Adipocyte (in vitro differentiated cells): ENCODE measurements at places on chromosomes 5 and 9.

DNA sequence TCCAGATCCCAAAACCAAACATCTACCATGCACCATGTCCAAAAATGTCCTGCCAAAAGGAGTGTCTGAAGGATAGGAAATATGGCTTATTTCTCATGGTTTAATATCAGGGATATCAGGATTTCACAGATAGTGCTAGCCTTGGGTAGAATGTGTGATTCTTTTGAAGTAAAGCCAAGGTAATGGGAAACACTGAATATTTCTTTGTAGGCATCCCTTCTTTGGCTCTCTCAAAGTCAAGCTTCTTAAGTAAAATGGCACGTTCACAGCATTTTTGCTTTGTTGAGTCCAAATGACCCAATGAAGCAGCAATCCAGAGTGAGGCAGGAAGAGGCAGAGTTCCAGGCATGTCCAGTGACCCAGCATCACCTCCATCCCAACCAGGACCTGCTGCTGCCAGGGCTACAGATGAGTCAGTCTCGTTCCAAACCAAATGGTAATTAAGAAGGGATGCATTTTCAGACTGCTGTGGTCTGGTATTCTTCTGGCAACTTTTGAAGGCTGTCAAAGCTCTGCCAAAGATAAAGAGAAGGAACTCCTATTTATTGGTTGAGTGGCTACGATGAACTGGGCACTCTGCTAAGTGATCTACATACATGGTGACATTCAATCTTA is 678.8 kb upstream of the KLF4 start:
- DNase-seq, result peak; percentile 87

GRCh38 chr9:129762985-129763926 is 10.4 kb upstream of the PTGES start:
- DNase-seq, result peak; percentile 89

GRCh38 chr5:166022065-166022464 is 2269.4 kb upstream of the WWC1 start:
- DNase-seq, result no peak

GRCh38 chr9:28956116-28956880 is 1383.0 kb upstream of the C9orf72 start:
- no peak for DNase-seq

DNA sequence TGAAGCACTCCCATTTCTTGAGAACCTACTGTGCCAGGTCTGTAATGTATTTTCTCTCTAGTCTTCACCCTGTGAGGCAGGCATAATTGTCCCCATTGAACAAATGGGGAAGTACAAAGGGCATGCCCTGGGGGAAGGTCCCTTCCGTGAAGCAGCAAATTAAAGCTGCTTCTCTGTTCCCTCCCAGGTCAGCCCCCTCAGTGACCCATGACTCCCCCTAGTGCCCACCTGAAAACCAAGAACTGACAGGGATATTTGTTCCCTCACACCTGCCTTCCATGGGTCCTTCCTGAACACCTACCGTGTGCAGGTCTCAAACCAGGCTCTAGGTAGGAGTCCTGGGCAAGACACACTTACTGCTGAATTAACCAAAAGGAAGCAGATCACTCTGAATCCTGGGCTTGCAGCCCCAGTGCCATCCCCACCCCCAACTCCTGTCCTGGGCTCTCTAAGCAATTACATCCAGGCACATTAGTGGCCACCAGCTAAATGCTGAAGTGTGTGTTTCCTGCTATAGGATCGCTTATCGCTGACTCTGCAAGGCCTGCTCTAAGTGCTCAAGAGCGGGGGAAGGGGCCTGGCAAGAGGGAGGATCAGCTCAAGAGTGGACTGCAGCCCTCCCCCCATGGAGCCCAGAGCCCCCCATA is 254.8 kb downstream of the CDK5RAP2 start:
- no peak for DNase-seq

- DNase-seq, result no peak
Observed at GRCh38 chr9:592225-592624, 249.3 kb upstream of the DMRT1 start.

GRCh38 chr9:76545191-76545590 is 86.2 kb downstream of the GCNT1 start:
- no peak for DNase-seq

- no peak for DNase-seq
Observed at GRCh38 chr5:5700549-5700948, 278.1 kb downstream of the ICE1 start.

GRCh38 chr5:127872494-127872893 is 169.3 kb downstream of the CCDC192 start:
- no peak for DNase-seq

- DNase-seq, result no peak
Observed at GRCh38 chr5:73633060-73633459, 7.1 kb downstream of the ARHGEF28 start.

DNA sequence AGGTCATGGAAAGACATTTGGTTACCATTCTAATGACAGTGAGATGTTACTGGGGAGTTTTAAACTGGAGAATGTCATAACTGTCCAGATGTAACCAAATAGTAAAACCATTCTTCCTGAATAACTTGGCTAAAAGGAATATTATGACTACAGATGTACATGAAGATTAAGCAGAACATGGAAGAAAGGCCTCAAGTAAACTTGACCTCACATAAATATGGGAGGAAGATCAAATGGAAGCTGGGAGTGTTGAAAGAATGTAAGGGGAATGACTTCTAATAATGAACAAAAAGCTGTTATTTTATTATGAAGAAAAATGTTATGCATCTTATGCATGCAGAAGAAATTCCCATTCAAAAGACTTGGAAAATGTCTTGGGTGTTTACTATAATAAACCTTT is 107.7 kb upstream of the CDKN2B start:
- no peak for DNase-seq

DNA sequence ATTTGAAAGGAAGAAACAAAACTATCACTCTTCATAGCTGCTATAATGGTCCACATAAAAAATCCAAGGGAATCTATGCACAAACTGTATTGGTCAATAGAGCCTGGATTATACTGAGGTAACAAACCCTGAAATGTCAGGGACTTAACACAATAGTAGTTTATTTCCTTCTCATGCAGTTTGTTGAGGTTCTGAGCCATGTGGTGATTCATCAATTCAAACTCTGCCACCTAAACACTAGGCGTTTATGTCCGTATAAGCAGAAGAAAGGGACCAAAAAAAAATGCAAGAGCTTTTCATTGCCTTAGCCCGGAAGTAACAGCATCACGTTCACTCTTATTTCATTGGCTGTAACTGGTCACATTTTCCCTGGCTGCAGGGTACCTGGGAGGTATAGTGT is 464.7 kb downstream of the ZSWIM6 start:
- no peak for DNase-seq

DNA sequence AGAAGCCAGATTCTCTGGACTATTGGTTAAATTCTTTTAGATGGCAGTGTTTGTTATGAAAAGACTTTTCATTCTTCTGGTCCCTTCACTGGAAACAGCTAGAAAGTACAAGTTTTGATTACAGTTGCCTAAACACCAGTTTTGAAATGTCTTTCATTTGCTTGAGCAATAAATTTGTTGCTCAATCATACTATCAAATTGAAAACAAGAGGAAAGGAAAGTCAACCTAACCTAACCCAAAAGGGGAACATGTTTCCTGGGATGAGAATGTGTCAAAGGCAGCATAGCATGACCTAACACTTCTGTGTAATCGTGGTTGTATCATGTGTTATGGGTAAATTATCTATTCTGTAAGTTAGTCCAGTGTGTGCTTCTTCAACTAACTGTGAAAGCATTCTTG is 213.2 kb downstream of the TMC1 start:
- DNase-seq, result peak; percentile 83

DNA sequence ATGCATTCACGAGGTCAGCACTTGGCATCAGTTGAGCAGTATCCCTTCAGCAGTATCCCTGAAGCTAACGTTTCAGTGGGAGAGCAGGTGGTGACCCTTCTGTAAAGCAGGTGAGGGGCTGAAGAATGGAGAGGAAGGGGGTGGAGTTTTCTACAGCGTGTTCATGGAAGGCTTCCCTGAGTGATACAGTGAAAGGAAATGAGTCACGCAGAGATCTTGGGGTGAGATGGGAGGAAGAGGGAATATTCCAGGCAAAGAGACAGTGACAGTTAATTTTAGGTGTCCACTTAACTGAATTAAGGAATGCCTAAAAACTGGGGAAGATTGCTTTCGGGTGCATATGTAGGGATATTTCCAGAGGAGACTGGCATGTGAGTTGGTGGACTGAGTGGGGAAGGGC is 25.7 kb downstream of the TAS2R1 start:
- no peak for DNase-seq

- no peak for DNase-seq
Observed at GRCh38 chr9:8717146-8717545, 917.6 kb upstream of the DMAC1 start.

DNA sequence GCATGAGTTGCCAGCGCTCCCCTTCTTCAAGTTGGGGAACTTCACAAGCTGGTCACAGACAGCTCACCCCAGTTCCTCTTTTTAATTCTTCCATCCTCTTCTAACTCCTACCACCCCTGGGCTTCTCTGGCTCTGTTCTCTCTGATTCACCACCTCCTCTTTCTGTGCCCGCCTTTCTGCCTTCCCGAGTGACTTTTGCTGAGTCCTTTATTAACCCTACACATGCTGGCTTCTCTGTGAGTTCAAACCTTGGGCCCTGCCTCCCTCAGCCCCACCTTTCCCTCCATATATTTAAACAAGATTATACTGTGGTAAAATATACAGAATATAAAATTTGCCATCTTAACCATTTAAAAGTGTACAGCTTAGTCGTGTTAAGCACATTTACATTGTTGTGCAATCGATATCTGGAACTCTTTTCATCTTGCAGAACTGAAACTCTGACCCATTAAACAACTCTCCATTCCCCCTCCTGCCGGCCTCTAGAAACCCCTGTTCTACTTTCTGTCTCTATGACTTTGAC is 32.0 kb downstream of the SLC46A2 start:
- DNase-seq, result peak; percentile 22

GRCh38 chr9:69961843-69962242 is 81.8 kb upstream of the MAMDC2 start:
- no peak for DNase-seq
